Smooth muscle cell of the brain vasculature (primary cell): ENCODE measurements at places on chromosomes 2 and 18.

- no peak for DNase-seq
Measured at GRCh38 chr2:122899614-122900013, 1125.5 kb upstream of the CNTNAP5 start.

GRCh38 chr18:27040796-27041195, 144.3 kb downstream of the CHST9 start:
- DNase-seq = no peak

- no peak for DNase-seq
Measured at GRCh38 chr2:224084266-224084892, 45.3 kb upstream of the SERPINE2 start.

GRCh38 chr2:1660656-1661640, 83.4 kb downstream of the PXDN start:
- no peak for DNase-seq

DNA sequence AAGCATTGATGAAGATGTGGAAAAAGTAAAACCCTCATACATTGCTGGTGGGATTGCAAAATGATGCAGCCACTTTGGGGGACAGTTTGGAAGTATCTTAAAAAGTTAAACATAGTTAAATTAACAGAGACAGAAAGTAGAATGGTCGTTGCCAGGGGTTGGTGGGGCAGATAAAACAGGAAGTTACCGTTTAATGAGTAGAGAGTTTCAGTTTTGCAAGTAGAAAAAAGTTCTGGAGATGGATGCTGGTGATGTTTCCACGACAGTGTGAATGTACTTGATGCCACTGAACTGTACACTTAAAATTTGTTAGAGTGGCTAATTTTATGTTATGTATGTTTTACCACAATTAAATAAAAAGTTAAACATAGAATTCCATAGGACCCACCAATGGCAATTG, 44.5 kb upstream of the EGR4 start:
- DNase-seq = no peak

- no peak for DNase-seq
Measured at GRCh38 chr2:62306751-62307468, 111.0 kb downstream of the B3GNT2 start.

DNA sequence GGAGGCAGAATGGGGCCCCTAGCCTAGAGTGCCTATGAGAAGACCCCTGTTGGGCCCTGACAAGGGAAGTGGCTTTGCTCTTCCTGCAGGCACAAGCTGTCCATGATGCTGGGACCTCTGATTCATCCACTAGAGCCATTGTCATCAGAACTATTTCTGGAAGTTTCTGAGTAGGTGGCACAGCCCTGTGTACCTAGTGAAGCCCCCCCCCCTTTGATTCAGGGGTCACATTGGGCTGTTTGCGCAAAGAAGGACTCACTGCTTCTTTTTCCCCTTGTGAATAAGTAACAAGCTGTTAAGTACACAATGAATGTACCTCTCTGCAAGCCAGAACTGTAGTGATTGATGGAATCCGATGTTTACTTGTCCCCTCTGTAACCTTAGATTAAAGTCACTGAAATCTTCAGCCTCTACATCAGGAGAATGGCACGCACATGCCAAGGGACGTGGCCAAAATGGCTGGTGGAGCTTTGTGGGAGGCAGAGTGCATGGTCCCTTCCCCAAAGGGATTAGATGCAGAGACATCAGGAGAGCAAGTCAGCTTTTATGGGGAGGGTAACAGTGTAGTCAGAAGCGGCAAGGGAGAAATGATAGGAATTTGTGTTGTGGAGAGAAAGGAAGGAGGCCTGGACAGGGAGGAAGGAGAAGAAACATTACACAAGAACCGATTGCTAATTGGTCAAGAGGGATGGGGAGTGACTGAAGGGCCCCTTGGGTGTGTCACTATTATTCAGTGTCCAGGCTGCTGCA, 267.6 kb upstream of the RAB12 start:
- no peak for DNase-seq

- DNase-seq = no peak
Measured at GRCh38 chr2:226759768-226760167, 39.9 kb downstream of the IRS1 start.

- DNase-seq = no peak
Measured at GRCh38 chr2:197862246-197862955, 58.0 kb downstream of the PLCL1 start.

- no peak for DNase-seq
Measured at GRCh38 chr2:67268797-67269196, 128.3 kb upstream of the ETAA1 start.

- DNase-seq = no peak
Measured at GRCh38 chr2:2572393-2573204, 241.5 kb upstream of the MYT1L start.

DNA sequence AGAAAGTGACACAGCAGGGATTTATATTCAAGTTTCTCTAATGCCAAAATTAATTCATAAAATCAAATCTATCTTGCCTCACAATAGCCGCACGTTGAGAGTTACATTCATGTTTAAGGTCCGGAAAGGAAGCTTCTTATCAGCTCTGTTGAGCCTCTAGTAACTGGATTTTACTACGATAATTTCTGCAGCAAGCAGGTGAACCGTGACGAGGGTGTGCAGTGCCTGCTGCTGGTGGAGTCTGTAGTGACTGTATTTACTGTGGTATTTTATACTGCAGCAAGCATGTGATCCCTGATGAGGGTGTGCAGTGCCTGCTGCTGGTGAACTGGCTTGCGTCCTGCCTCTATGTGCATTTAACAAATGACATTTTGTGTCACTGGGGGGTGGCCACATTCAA, 120.0 kb downstream of the SNTG2 start:
- DNase-seq = no peak

DNA sequence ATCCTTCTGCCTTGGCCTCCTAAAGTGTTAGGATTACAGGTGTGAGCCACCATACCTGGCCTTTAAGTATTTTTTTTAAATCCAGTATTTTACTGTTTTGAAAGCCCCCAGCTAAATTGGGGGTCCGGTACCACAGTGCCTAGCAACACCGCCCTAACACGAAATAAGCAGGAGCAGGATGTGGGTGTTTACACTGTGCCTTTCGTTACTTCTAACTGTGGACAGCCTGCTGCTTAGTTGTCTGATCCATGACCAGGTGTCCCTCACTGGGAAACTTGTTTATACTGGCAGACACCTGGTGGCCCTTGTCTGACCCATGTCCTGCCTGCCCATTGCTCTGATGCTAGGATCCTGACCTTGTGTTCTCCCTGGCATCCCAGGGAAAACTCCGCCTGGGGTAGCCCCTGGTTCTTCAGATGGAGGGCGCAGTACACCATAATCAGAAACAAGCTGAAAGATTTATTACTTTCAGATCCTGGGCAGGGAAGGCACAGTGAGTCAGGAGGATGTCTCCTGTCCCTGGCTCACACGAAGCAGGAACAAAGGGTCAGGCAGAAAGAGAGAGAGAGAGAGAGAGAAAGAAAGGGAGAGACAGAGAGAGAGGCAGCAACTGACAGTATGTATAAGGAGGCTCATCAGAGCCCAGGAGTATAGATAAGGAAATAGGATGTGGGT, 55.7 kb downstream of the NCAPH start:
- DNase-seq = no peak

GRCh38 chr2:135203944-135204343, 151.9 kb downstream of the RAB3GAP1 start:
- DNase-seq = no peak

GRCh38 chr2:61419570-61419969, 51.3 kb downstream of the USP34 start:
- DNase-seq = no peak

GRCh38 chr18:30334781-30335180, 707.8 kb downstream of the DSC3 start:
- no peak for DNase-seq

DNA sequence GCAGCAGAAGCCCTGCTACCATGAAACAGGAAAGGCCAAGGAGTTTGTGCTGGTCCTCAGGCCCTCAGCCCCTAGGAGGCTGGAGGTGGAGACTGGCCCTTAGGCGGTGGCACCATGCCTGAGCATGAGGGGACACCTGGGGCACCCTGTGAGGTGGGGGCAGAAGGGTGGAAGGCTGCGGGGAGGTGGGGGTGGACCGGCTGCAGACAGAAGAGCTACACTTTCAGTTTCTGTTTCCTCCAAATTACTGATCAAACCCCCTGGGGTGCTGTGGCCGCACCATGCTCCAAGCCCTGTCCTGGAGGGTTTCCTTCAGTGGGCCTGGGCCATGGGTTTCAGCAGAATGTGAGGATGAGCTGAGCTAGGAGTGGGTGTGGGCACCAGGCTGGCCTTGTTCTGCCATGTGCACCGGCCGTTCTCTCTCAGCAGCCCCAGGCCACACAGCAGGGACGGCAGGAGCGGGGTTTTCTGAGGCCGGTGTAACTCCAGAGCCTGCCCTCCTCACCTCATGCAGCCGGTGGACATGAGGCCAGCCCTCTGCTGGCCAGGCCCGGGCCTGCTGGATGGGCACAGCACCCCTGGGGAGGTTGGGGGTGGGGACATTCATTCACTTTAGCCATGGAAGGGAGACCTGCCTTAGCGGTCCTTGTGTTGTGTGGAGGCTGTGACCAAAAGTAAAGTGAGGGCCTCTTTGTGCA, 51.5 kb downstream of the PLEKHB2 start:
- no peak for DNase-seq

- no peak for DNase-seq
Measured at GRCh38 chr2:240462707-240463273, 27.3 kb downstream of the GPC1 start.

DNA sequence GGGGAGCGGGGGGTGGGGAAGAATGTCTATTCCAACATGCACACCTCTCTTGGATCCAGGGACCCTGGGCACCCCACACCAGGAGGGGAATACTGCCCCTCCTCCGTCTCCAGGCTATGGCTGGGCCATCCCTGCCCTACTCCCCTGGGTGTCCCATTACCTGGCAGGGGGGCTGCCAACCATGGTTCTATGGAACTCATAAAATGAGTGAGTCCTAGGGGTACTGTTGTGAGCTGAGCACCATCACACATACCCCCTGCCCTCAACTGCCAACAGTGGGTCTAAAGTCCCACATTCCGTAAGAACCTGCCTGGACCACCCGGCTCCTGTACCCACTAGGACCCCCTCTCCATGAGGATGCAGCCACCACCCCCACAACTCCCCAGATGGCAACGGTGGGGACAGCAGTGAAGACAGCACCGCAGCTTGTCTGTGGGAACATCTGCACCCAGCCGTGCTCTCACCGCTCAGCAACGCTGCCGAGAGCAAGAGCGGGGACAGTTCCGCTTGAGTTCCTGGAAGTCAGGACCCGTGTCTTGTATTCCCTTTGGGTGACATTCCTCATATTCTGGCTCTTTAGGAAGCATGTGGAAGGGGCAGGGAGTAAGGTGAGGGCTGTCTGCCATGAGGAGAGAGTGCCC, 41.5 kb downstream of the BIN1 start:
- no peak for DNase-seq

DNA sequence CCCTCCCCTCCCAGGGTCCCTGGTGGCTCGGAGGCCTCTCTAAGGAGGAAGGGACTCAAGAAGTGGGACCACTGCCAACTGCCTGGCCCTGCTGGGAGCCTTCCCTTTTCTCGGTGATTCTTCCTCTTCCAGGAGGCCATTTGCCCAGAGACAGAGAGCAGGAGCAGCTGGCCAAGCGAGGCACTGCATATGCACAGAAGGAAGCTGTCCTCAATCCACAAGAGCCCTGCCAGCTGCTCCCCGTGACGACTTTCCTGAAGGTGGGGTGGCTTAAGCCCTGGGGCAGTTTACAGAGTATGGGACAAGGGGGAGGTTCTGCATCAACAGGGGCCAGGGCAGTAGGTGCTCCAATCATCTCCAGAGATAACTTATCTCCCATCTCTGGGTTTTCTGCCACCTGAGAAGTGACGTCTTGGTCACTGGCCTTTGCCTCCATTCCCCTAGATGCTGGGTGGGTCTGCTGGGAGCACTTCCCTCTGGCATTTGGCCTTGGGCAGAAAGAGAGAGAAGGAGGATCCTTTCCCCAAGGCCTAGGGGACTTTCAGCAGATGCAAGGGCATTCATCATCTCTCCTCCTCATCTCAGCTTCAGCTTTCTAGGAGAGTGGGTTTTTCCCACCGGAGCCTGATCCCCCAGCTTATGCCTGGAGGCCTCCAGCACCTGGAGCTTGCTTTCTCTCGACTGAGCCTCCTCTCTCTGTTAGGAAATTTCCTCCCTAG, 28.5 kb downstream of the CIB4 start:
- DNase-seq = no peak

DNA sequence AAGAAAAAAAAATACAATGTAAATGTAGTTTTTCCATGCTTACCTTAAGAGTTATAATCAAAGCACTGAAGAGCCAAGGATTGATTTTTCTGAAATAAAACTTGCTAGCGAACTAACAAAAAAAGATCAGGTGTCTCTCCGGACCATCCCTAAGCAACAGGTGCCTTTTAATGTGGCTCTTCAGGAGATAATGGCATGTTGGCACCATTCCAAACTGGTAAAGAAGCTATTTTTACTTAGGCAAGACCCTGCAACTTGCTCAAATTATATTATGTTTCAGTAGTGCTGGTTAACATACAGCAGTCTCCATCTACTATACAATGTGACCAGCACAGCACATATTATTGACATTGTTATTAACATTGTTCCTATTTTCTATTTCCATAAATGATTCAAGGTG, 2.3 kb upstream of the GCC2 start:
- DNase-seq = no peak

DNA sequence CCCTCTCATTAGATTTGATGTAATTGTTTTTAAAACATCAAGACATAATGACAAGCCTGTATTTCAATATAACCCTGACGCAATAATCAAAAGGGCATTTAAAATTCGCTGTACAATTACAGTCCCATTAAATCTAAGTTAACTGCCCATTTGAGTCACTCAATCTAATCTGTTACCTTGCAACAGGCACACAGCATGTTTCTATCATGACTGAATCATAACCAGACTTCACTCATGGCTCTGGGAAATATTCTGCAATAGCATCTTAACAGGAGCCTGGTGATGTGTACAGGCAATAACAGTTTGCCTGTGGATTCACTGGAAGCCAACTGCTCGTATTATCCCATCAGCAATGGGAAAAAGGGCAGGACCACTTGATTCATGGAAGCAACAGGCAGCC, 142.3 kb upstream of the NCKAP5 start:
- DNase-seq = no peak

GRCh38 chr18:56197241-56197859, 441.0 kb downstream of the TXNL1 start:
- no peak for DNase-seq

GRCh38 chr2:132009874-132010521, 151.8 kb downstream of the ANKRD30BL start:
- no peak for DNase-seq

DNA sequence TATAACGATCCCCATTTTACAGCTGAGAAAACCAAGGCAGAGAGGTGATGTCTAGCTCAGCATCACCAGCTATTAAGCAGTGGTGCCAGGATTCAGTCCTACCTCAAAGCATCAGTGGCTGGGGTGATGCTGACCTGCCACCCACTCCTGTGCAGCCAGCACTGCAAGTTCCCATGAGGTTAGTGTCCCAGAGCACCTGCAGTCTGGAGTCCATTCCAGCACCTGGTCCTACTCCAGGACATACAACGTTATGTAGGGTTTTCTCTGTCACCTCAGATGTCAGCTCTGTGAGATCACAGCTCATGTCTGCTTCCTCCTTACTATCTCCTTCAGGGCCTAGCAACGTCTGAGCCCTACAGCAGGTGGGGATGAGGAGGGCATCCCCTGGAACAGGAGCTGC, 328.0 kb upstream of the HS6ST1 start:
- DNase-seq = no peak
